ENCODE measurements at places on chromosomes 4 and X.

- no peak for DNase-seq
These were observed 162.3 kb upstream of the SMIM31 start for GRCh38 chr4:164591666-164592065.

GRCh38 chrX:132809581-132809980, 148.8 kb downstream of the HS6ST2 start:
- DNase-seq, result no peak

- no peak for DNase-seq
These were observed 977.8 kb downstream of the FSTL5 start for GRCh38 chr4:161186012-161186411.

DNA sequence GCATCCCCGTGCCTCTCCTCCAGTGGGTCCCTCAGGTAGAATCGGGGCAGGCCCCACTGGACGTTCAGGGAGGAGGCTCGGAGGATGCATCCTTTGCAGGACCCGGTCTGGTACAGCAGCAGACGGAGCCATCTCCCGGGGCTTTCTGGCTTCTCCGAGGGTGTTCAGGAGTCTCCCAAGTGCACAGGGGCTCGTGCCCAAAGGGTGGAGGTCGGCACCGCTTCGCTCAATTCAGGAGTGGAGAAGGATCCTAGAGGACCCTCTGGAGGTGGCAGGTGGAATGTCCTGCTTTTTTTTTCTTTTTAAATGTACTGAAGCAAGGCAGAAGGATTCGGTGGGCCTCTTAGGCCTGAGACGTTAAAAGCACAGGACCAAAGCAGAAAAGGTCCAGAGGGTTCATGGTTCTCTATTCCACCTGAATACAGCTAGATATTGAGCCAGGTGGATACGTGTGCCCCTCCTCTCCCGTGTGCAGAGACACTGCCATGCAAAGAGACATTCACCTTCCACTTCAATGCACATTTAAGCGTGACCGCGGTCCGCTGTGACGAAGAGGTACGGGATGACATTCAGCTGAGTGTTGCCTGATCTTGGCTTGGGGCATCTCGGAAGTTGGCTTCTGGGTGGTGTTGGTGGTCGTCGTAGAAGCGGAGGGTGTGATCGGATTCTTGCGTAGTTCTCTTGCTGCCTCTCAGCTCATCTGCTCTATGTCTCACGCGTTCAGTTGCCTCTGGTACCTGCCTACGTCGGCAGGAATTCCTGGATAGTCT, 281.2 kb upstream of the AGTR2 start:
- DNase-seq, result no peak

DNA sequence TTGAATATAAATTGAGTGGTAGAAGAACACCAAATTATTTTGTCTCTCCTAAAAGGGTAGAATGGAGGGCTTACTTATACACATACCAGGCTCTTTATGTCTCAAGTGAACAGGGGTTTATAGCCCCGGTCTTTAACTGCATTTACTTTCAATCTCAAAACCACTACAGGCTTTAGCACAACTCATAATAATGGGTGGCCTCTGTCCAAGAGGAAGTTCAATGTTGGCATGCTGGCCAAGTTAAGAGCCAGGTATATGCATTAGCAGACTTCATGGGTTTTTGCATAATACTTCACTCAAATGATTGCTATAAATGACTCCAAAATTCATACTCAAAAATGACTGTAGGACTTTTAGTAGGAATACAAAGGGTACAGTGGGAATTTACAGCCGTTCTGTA, 118.5 kb upstream of the OTUD4 start:
- no peak for DNase-seq

DNA sequence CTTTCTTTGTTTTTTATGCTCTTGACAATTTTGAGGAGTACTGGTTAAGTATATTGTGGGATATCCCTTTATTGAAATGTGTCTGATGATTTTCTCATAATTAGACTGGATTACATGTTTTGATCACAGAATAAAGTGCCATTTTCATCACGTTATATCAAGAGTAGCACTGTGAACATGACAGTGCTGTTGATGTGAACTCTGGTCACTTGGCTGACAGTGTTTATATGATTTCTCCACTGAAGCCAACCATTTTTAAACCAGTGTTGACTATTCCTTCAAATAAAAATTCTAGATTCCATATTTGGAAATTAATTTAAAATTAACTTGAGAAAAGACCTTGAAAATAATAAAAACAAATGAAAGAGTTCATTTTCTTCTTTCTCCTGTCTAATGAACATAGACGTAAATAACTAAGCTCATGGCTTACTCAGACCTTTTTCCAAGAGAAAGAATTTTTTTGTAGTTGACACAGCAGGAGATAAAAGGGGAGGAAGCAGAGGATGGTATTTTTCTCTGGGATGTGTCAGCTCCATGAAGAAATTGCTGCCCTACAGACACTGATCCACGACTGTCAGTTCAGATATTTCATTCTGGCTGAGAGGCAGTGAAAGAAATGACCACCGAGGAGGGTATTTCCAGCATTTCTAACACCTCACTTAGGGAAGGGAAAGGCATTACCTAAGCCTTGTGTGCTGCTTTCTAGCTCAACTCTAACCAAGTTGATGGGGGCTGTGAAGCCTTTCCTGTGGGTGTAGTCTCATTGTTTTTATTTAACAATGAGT, 150.9 kb upstream of the ANK2 start:
- no peak for DNase-seq

GRCh38 chrX:13906093-13906492, 89.2 kb upstream of the GPM6B start:
- no peak for DNase-seq

DNA sequence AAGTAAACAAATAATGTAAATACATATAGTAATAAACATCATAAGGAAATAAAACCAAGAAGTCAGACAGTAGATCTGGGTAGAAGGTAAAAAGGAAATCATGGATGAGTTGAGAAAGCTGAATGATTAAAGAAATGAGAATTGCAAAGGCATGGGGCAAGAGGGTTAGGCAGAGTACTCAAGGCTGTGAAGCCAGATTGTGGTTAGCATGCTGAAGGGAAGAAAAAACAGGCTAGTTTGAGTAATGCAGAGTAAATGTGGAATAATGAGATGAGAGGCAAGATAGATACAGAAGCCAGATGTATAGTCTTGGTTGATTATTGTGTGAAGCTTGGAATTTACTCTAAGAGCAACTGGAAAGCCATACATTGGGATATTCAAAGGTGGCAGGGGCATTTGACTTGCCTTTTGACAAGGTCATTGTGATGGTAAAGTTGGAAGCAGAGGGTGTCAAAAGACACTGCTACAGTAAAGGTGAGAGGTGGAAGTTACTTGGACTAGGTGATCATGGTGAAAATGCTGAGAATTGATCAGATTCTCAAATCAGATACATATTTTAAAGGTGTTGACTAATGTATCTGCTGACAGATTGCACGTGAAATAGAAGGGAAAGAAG, 307.0 kb downstream of the FSTL5 start:
- DNase-seq, result no peak

GRCh38 chrX:9681422-9681821, 84.2 kb downstream of the GPR143 start:
- DNase-seq, result no peak

DNA sequence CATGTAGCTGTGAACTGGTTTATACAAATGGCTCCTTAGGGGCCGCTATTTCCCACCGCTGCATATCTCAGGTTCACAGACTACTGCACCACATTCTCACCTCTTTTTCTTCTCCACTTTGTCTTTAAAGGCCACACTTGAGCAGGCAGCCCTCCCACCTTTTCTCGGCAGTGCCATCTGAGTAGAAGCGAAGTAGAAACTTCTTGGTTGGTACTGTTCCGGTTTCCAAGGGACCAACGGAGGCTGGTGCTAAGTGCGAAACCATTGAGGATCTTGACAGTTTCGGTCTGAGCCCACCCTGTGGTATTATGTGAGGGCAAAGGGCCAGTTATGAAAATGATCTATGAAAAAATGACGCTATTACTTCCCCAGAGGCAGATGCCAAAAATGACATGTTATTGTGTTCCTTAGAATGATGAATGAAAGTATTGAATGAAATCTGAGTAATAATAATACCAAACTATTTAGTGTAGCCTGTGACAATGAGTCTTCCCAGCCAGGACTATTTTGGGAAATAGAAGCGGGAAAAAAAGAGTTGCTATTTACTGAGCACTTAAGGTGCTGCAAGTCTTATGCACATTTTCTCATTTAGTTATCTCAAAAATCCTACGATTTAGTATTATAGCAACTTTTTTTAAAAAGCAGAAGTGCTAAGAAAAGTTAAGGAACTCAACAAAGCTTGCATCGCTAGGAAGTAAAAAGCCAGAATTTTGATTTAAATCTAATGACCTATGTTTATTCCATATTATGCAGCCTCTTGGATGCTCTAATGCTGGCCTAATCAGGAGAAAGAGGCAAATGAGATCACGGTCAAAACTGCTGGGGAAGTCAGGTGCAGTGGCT, 29.6 kb upstream of the CHRNA9 start:
- peak; percentile 35 for DNase-seq

GRCh38 chrX:10615931-10616774, 4.2 kb downstream of the MID1 start:
- no peak for DNase-seq

GRCh38 chr4:150023489-150023888, 54.8 kb upstream of the DCLK2 start:
- no peak for DNase-seq

- no peak for DNase-seq
These were observed 17.4 kb downstream of the FHDC1 start for GRCh38 chr4:152953514-152953913.

- DNase-seq, result no peak
These were observed 75.8 kb upstream of the ATP6AP2 start for GRCh38 chrX:40504801-40505605.

- no peak for DNase-seq
These were observed 32.3 kb downstream of the PRDM8 start for GRCh38 chr4:80229590-80229989.

DNA sequence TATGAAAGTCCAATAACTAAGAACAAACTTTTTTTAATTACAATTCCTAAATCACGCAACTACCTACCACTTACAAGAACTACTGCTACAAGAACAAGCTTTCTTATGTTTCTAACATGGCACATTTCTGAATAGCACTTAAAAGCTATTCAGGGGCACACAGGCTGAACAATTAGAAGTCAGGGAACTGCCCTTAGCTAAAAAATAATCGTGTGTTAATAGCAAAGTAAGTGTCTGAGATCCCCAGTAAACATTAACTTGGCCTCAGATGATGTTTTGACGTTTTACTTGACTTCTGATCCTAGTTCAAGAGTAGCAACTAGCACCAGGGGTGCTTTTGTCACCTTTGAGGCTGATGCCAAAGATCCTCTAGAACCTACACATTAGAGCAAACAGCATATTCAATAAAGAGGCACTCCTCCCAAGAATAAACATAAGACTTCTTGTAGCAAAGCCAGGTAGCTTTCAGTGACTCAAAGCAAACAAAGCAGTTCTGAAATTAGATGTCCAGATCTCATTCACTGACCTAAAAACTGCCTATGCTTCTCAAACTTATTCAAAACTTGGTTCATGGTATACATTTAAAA, 16.2 kb downstream of the SPOCK3 start:
- no peak for DNase-seq

- no peak for DNase-seq
These were observed 315.1 kb upstream of the DKK2 start for GRCh38 chr4:107351196-107351595.

GRCh38 chr4:40837094-40837870, 87.5 kb downstream of the NSUN7 start:
- DNase-seq, result no peak

- no peak for DNase-seq
These were observed 59.7 kb upstream of the MTM1 start for GRCh38 chrX:150508451-150509367.

- no peak for DNase-seq
These were observed 34.4 kb upstream of the HMX1 start for GRCh38 chr4:8905773-8906667.

- no peak for DNase-seq
These were observed 45.0 kb downstream of the APBB2 start for GRCh38 chr4:41169256-41169800.

- DNase-seq, result no peak
These were observed 52.4 kb downstream of the MID2 start for GRCh38 chrX:107878106-107878505.

DNA sequence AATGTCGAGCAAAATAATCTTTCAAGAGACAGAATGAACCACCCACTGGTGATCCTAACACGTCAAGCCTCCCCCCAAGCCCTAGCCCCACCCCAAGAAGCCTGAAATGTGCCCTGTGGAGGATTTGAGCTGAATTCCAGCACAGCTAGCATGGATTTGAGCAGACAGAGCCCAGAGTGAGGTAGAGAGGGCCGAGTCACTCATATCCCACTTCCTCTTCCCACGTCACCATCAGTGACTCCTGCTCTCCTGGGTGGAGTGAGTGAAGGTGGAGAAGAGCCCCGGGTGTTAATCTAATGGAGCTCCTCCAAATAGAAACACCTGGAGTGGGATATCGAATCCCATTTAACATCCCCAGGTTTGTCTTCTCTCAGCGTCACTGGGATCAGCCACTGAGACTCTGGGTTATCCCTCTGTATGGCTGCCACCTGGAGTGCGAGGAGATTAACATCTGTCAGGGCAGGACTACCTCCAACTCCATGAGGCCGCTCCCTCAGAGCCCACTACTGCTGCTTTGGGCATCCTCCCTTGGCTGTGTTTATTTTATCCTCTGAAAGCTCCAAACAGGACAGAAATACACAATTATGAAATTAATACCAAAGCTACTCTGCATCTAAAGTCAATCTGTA, 136.6 kb downstream of the NWD2 start:
- DNase-seq, result no peak

- no peak for DNase-seq
These were observed 43.7 kb downstream of the NLGN4X start for GRCh38 chrX:6184900-6185515.

- DNase-seq, result peak; percentile 6
These were observed 1.3 kb downstream of the NEXMIF start for GRCh38 chrX:74923942-74924448.

DNA sequence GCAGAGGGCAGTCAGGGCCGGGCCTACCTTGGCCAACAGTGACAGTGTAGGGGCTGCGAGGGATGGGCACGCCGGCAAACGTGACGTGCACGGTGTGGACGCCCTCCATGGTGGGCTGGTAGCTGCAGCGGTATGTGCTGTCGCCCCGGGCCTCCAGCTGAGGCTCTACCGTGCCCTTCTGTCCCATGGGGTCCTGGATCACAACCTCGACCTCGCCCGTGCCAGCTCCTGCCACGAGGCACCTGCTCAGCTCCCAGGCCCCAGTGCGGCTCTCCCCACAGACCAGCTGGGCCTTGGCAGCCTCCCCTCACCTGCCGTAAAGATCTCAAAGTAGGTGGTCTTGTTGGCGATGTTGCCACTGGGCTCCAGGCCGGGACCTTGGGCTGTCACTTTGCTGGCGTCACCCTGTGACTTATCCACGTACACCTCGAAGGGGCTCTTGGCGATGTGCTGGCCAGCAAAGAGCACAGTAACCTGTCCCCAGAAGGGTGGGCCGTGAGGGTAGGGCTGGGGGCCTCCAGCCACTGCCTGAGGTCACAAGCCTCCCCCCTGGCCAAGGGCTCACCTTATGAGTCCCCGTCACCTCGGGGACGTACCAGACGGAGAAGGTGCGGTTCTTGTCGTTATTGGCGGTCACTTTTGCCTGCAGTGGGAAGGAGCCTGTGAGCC, 8.3 kb downstream of the FLNA start:
- DNase-seq, result no peak

GRCh38 chr4:143728166-143728565, 27.7 kb upstream of the FREM3 start:
- no peak for DNase-seq

- DNase-seq, result no peak
These were observed 12.2 kb downstream of the WDR1 start for GRCh38 chr4:10104211-10104990.

GRCh38 chr4:24328310-24328709, 256.0 kb downstream of the DHX15 start:
- no peak for DNase-seq
